ENCODE measurements at places on chromosomes 13 and 19.

- no peak for DNase-seq
These were observed 147.1 kb downstream of the TBC1D4 start for GRCh38 chr13:75334634-75335447.

- no peak for DNase-seq
These were observed 263.0 kb downstream of the KLF12 start for GRCh38 chr13:73870970-73871935.

DNA sequence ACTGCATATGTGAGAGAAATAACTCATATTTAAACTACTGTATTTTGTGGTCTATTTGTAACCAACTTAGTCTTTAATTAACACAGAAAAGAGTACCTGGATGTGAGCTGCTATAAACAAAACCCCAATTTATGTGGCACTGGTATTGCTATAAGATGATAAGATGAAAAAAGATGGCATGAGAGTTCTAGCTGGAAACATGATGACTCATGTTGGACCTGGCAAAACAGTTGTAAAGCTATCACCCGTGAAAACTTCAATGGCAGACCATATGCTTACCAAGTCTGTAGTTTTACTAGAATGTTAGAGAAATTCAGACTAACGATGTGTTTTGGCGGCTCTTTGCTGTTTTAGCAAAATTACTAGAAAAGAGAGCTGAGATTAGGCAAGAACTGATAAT lies 69.6 kb upstream of the PCDH9 start:
- DNase-seq, result no peak

GRCh38 chr13:66323745-66324347 lies 906.3 kb downstream of the PCDH9 start:
- DNase-seq, result no peak

- DNase-seq, result no peak
These were observed 1.6 kb upstream of the EBI3 start for GRCh38 chr19:4227771-4228170.

DNA sequence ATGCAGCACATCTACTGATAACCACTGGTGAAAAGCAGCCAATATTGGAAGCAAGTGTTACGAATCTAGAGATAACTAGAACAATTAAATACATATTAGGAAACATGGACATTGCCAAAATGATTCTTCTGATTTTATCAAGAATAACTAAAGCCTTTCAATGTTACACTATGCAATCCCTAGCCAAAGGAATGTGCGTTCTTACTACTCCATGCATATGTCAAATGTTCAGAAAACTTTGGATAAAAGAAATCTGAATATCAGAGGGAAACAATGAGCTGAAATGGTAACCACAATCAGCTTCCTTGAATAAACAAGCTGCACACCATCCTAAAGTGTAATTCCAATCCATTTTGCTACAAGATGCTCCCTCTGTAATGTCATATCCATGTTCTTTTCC lies 951 bp upstream of the POSTN start:
- DNase-seq, result no peak

DNA sequence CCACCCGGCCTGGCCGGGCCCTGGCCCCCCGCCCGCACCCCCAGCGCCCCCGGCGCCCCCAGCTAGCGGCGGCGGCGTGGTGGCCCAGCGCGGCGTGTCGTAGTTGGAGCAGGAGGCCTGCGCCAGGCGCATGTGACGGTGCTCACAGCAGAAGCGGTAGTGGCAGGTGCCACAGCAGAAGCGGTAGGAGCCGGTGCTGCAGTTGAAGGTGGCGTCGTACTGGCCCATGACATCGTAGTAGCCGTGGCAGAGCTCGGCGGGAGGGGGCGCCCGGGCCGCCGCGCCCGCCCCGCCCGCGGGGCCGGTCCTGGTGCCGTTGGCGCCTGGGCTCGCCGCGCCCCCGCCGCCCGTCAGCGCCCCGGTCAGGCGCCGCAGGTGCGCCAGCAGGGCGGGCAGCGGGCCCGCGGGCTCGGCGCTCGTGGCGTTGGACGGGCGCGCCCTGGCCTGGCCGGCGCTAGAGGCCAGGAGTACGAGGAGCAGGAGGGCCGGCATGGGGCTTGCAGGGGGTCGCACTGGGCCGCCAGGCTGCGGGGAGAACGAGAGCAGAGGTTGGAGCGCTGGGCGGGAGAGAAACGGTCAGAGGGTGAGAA lies 633 bp downstream of the SHISA7 start:
- DNase-seq, result no peak

GRCh38 chr13:42538996-42539395 lies 35.0 kb upstream of the TNFSF11 start:
- no peak for DNase-seq

DNA sequence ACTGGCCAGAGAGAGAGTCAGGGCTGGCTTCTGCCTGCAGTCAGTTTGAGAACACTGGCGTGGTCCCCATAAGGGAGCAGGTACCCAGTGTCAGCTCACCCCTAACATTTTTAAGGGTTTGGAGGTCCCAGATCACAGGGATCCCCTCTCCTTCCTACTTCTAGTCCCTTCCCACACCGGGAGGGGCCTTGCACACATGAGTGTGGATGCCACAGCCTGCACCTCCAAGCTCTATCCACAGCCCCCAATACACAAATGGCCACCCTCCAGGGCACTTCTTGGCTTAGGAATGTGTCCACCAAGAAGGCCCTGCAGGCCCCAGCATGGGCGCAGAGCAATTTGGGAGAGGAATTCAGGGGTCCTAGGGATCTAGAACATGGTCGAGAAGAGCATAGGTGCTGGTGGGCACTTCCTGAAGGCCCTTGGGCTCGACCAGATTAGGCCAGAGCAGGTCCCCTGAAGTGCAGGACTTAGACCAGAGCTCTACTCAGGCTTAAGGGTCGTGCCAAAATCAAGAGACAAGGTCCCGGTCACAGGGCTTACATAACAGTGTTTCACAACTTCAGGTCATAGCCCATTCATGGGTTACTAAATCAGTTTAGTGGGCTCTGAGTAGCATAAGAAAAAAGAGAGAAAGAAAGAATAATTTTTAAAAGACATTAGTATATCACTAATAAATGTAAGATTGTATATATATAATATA lies 16.0 kb downstream of the FXYD5 start:
- no peak for DNase-seq

Measured in NCI-H460 (cell line).